Tibial nerve (tissue), 4 donors: ENCODE measurements at places on chromosomes 3 and 15.

GRCh38 chr3:89306540-89306939, 199.1 kb downstream of the EPHA3 start:
- no peak overlapping the region for H3K4me3 ChIP-seq
- H3K4me1 ChIP-seq, result no peaks in the 10 kb centered on the region
- no peak for DNase-seq
- no peaks in the 10 kb centered on the region for H3K27me3 ChIP-seq

DNA sequence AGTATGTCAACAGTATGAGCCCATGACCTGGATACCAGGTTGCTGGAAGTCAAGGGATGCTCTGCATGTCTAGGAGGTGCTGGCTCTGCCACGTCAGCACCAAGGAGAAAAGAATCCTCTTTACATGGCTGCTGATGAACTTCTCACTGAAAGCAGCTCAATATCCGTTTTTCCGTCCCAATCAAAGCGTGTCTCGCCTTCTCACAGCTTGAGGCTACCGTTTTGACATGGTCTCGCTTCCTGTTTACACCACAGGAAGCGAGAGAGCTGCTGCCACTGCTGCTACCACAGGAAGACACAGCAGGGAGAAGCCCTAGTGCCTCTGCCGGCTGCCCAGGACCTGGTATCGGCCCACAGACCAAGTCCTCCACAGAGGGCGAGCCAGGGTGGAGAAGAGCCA, 27.3 kb downstream of the STARD5 start:
- no peaks in the 10 kb centered on the region for H3K27me3 ChIP-seq
- H3K4me3 ChIP-seq, result peak overlapping the region; percentile 35
- no peak for DNase-seq
- peaks cover 21% of the 10 kb centered on the region for H3K4me1 ChIP-seq

GRCh38 chr3:55486857-55487380, at the start of gene WNT5A:
Gene WNT5A (minus strand): TSS chr3:55487306. CDS start chr3:55486985, 321 bp downstream.
- H3K4me3 ChIP-seq, result peak within 1 kb of the TSS; percentile 90
- no peak for DNase-seq
- no peaks in the 10 kb centered on the region for H3K36me3 ChIP-seq
- no peak within 1 kb of the TSS for H3K27ac ChIP-seq

- no peak for DNase-seq
- no peaks in the 10 kb centered on the region for H3K27me3 ChIP-seq
- no peak overlapping the region for H3K4me3 ChIP-seq
- H3K4me1 ChIP-seq, result no peaks in the 10 kb centered on the region
Observed at GRCh38 chr3:140303875-140304274, 368.9 kb downstream of the CLSTN2 start.

GRCh38 chr3:54374214-54374852, 252.0 kb downstream of the CACNA2D3 start:
- H3K27me3 ChIP-seq, result no peaks in the 10 kb centered on the region
- H3K27ac ChIP-seq, result no peak overlapping the region
- no peaks in the 10 kb centered on the region for H3K4me1 ChIP-seq
- DNase-seq, result no peak
- no peaks in the 10 kb centered on the region for H3K36me3 ChIP-seq

DNA sequence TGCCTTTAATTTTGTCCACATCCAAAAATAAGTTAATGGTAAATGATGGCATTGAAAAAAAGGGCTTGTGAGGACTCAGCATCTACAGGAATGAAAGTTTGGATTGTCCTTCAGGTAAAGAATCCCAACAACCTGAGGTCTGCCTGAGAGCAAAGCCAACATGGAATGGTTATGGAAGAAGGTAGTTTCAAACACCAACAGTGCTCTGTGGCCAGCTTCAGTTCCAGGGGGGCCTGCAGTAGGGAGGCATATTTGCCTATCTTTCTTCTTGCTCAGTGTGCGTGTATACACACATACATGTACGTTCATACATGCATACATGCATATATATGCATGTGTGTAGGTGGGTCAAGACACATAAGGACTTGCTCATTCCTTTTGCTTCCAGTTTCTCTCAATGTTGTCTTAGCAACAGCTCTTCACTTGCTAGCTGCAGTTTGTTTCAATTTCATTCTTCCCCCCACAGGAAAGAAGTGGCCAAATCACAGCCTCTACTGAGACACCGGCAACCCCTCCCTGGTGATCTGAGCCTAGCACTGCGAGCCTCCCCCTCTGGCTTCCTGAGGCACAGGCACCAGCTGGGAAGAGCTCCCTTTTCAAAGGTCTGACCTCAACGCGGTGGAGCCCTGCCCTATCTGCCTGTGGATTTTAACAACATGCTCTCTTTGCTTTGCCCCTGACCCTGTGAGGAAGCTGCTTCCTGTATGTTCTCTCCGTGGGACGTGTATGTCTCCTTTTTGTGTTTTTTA, 146.2 kb downstream of the KLF13 start:
- H3K27me3 ChIP-seq, result no peaks in the 10 kb centered on the region
- DNase-seq, result no peak
- no peaks in the 10 kb centered on the region for H3K36me3 ChIP-seq
- H3K27ac ChIP-seq, result peak overlapping the region; percentile 56
- peaks cover 23% of the 10 kb centered on the region for H3K4me1 ChIP-seq

DNA sequence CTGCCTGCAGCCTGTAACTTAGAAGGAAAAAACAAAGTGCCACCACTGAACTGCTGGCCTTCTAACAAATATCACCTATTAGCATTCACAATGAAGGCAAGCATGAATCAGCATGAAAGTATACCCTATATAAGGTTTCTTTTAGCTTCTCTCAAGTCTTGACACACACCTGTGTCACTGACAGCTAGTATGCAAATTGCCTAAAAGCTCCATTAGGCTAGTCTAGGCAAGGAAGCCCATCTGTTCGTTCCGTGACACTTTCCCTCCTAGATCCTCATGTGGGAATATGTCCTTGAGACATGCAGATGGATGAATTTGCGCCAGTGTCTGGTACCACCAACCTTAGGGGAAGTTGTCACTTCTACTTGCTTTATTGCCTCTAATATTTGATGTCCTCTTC, 129.3 kb downstream of the RBMS3 start:
- H3K27ac ChIP-seq, result no peak overlapping the region
- no peaks in the 10 kb centered on the region for H3K4me1 ChIP-seq
- H3K36me3 ChIP-seq, result no peaks in the 10 kb centered on the region
- no peak for DNase-seq
- no peak overlapping the region for H3K4me3 ChIP-seq

DNA sequence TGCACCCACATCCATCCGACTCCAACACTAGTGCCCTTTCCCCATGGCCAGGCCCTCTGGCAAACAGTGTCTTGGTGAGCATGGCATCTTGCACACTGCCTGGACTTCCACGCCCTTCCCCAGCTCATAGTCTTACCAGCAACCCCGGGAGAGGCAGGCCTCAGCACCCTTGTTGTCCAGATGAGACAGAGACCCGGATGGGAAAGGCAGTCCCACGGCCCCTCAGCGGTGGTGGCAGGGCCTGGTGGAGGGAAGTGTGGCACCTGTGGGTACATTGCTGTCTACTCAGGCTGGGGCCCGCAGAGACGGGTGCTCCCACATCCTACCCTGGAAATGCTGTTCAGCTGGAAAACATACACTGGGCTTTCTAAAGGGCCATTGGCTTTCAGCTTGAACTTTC, 28.4 kb downstream of the HDAC11 start:
- peaks cover 35% of the 10 kb centered on the region for H3K4me1 ChIP-seq
- no peaks in the 10 kb centered on the region for H3K27me3 ChIP-seq
- DNase-seq, result no peak
- no peak overlapping the region for H3K4me3 ChIP-seq
- no peaks in the 10 kb centered on the region for H3K36me3 ChIP-seq

DNA sequence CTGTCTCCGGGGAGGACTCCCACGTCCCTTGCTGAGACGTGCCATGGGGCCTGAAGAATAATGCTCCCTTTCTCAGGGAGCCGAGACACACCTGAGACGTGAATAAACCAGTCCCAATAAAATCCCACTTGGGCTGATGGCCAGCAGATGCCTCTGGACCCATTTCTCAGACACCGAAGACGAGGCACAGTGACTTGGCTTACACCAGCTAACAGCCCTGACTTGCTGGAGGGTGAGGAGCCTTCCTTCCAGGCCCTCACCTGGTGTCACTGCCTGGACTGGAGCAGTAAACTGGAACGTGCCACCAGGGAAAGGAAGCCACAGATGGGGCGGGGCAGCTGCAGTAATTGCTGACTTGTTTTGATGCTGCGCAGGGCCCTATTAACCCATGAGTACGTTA, 189.7 kb downstream of the PDZRN3 start:
- no peak overlapping the region for H3K4me3 ChIP-seq
- no peak for DNase-seq
- H3K4me1 ChIP-seq, result peaks cover 35% of the 10 kb centered on the region
- no peaks in the 10 kb centered on the region for H3K27me3 ChIP-seq

DNA sequence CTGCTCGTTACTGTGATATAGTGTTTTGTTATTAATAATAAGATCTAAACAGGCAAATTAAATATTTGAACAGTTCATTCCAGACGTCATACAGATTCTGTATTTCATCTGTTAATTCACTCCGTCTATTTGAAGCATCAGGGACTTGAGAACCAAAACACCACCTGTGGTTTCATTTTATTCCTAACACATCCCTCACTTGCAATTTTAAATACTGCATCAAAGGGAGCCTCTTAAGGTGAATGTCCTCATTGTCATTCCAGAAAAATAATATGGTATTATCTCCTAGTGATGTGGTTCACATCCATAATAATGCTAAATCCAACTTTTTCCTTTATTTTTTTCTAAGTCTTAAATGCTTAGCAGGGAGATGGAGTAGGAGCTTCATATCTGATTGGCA, 1390.9 kb upstream of the CADM2 start:
- H3K27me3 ChIP-seq, result no peaks in the 10 kb centered on the region
- H3K4me3 ChIP-seq, result no peak overlapping the region
- no peaks in the 10 kb centered on the region for H3K4me1 ChIP-seq
- H3K27ac ChIP-seq, result no peak overlapping the region
- no peak for DNase-seq

DNA sequence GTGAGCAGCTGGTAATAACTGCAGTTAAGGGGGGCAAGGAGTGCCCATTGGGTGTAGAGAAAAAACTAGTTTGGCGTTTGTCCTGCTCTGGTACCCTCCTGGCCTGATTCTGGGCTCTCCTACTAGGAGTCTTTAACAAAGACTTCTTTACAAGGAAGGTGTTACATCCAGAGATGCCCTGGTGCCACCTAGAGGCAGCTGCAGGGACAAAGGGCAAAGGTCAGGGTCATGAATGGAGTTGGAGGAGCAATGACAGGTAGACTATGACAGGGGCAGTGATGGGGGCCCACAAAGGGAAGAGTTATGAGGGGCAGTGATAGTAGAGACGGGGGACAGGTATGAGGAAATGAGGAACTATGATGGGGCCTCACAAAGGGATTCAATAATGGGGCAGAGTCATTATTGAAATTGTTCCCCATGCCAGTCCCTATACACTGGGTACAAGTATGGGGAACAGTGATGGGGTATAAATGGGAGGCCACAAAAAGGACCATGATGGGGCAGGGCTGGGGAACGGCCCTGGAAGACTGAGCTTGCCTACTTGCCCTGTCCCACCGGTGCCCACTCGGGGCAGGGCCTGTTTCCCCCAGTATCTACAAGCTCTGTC, 7.9 kb downstream of the CCDC71 start:
- no peaks in the 10 kb centered on the region for H3K27me3 ChIP-seq
- H3K4me1 ChIP-seq, result no peaks in the 10 kb centered on the region
- H3K36me3 ChIP-seq, result no peaks in the 10 kb centered on the region
- H3K4me3 ChIP-seq, result no peak overlapping the region

- peaks cover 18% of the 10 kb centered on the region for H3K36me3 ChIP-seq
- no peak overlapping the region for H3K4me3 ChIP-seq
- H3K4me1 ChIP-seq, result no peaks in the 10 kb centered on the region
- no peaks in the 10 kb centered on the region for H3K27me3 ChIP-seq
- no peak overlapping the region for H3K27ac ChIP-seq
Observed at GRCh38 chr3:155890671-155891190, 20.3 kb downstream of the GMPS start.

DNA sequence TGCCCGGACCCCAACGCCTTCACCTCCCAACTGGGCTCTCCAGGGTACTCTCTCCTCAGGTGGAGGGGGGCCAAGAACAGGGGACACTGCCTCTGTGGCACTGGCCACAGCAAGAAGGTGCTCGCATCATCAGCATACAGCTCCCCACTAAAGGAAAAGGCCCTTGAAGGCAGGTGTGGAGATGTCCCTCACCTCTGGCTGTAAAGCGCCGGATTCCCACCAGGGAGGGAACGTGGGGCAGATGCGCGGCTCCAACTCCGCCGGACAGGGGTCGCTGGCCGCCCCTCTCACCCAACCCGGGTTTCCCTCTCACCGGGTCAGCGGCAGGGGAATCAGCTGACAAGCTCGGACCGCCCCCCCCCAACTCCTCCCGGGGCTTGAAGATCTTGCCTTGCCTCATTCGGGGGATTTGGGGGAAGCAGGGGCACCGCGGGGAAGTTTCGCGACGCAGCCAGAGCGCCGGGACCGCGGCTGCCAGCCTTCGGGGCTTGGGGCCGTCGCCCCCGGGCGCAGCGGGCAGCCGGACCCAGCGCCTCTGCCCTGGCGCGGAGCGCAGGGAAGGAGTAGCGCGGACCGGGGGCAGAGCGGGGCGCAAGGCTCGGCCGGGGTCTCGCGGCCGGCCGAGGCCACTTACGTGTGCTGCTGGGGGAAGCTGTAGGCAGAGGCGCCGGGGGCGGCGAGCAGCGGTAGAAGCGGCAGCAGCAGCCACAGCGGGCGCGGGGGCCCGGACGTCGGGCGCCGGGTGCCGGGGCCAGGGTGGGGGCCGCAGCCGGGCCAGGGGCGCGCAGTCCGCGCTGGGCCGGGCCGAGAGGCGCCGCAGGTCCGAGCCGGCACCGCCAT, 630 bp downstream of the CACNA2D2 start:
- no peak overlapping the region for H3K27ac ChIP-seq
- H3K4me3 ChIP-seq, result peak overlapping the region; percentile 66
- H3K4me1 ChIP-seq, result peaks cover 5% of the 10 kb centered on the region
- peaks cover 18% of the 10 kb centered on the region for H3K27me3 ChIP-seq
- DNase-seq, result no peak
- no peaks in the 10 kb centered on the region for H3K36me3 ChIP-seq

GRCh38 chr3:15327941-15328340, 4.4 kb downstream of the SH3BP5 start:
- H3K4me3 ChIP-seq, result no peak overlapping the region
- H3K4me1 ChIP-seq, result peaks cover 3% of the 10 kb centered on the region
- no peak for DNase-seq
- H3K27me3 ChIP-seq, result no peaks in the 10 kb centered on the region
- no peaks in the 10 kb centered on the region for H3K36me3 ChIP-seq
- peak overlapping the region; percentile 98 for H3K27ac ChIP-seq

GRCh38 chr3:165919284-165919683, 82.1 kb upstream of the BCHE start:
- no peaks in the 10 kb centered on the region for H3K4me1 ChIP-seq
- no peak overlapping the region for H3K4me3 ChIP-seq
- no peak overlapping the region for H3K27ac ChIP-seq
- DNase-seq, result no peak
- H3K27me3 ChIP-seq, result no peaks in the 10 kb centered on the region
